ENCODE measurements at places on chromosomes 5 and 9. TPM values are rescaled to one million over a fixed set of nuclear protein-coding genes. Genes with fewer than 3 reads are reported as not detected.

Gene PCDH12
- total RNA-seq, result not detected

GRCh38 chr9:86324308-86324707 is 29.9 kb downstream of the TUT7 start:
- no peak for DNase-seq

Gene GGTA1
- not detected for total RNA-seq

Gene XPA
- 7.1 TPM for total RNA-seq

GRCh38 chr5:168530621-168531150 is 1.6 kb downstream of the FBLL1 start:
- DNase-seq, result no peak

- no peak for DNase-seq
Measured at GRCh38 chr5:126198531-126198930, 224.7 kb upstream of the GRAMD2B start.

Gene NXNL2
- not detected for total RNA-seq

Gene PCDHA1
- not detected for total RNA-seq

DNA sequence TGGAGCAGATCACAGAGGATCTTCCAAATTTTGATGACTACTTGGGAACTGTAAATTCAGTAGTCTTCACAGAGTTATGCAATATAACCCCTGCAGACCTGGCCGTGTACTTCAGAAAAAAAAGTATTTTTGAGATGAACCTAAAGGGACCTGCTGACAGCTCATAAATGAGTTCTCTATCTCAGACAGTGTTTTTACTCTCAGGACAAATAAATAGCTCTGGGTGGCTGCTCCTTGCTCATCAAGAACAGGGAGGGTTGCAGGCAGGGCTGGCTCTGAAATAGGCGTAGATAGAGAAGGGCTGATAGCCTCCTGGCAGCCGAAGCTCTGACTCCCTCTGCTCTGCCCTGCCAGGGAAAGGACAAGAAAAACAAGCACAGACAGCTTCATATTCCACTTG is 64.8 kb downstream of the PLAC8L1 start:
- no peak for DNase-seq

Gene CDKN2A
- total RNA-seq, result 871 TPM

DNA sequence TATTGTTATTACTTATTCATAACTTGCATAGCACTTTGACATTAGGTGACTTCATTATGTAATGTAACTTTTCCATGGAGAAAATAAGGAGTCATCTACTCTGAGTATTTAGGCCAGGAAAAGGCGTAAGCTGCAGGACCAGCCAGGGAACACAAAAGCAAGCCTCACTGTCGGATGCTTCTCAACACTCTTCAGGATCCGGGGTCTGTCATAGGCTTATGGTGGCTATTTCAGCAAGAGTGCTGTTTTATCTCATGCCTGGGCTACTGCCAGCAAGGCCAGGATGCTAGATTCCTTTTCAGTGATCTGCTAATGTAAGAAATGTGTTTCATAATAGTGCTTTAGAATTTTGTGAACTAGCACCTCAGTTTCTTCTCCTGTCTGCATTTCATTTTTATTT is 162.4 kb downstream of the CHSY3 start:
- DNase-seq, result no peak

DNA sequence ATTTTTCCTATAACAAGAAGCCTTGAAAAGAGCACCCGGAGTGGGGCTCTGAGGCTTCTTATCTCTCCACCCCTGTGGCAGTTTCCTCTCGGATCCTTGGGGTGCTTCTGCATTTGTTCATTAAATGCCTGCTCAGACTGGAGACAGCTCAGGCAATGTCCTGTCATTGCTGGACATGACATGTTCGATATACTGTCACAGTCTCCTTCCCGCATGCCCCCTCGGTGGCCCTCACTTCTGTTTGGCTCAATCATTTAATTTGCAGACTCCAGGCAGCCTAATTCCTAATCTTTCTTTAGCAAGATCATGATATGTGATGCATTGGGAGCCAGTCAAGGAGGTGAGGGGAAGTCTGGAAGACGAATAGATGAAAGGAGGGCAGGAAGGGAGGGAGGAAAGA is 37.5 kb upstream of the CPEB4 start:
- no peak for DNase-seq

DNA sequence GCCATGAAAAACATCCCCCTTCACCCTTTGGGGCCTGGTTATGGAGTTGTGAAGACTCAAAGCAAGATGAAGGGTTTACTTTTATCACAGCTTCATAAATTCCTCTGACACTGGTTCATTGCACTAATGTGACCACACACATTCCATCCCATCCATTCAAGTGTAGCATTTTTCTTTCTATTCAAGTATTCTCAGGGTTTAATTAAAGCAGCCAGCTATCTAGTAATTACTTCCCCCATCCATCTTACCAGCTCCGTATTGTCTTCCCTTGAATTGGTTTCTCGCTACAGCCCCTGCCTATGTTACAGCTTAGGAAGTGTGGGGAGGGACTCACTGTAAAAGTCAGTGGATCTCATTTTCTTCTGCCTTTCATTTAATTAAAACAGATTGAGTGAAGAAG is 387.0 kb upstream of the RFX3 start:
- DNase-seq, result no peak

DNA sequence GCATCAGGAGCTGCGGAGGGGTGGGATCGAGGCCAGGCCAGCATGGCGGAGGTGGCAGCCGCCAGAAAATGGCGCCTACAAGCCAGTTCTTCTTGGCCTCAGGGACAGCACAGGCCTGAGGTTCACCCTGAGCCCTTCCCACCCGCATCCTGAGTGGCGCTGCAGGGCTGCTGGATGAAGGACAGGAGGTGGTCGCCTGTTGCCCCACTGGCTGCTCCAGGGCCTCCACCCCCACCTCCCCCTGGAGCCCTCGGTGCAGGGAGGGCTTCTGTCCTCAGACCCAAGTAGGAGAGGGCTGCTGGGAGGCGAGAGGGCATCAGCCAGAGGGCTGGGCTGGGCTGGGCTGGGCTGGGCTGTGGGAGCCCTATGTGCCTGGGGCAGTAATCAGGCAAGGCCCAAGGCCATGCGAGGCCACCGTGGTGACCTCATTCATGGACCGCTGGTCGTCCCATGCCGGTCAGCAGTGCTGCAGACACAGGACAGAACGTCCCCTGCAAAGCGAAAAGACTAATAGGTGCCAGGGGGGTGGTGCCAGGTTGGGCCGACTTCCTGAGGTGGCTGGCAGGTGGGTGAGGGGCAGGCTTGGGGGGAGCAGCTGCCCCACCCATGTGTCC is 13.8 kb downstream of the GPSM1 start:
- no peak for DNase-seq

Gene FOXD4L6
- total RNA-seq, result not detected

Gene SGCD
- total RNA-seq, result not detected

GRCh38 chr5:51859624-51860023 is 476.4 kb downstream of the ISL1 start:
- DNase-seq, result no peak

GRCh38 chr5:148801682-148802276 is 24.6 kb upstream of the ADRB2 start:
- DNase-seq, result no peak

DNA sequence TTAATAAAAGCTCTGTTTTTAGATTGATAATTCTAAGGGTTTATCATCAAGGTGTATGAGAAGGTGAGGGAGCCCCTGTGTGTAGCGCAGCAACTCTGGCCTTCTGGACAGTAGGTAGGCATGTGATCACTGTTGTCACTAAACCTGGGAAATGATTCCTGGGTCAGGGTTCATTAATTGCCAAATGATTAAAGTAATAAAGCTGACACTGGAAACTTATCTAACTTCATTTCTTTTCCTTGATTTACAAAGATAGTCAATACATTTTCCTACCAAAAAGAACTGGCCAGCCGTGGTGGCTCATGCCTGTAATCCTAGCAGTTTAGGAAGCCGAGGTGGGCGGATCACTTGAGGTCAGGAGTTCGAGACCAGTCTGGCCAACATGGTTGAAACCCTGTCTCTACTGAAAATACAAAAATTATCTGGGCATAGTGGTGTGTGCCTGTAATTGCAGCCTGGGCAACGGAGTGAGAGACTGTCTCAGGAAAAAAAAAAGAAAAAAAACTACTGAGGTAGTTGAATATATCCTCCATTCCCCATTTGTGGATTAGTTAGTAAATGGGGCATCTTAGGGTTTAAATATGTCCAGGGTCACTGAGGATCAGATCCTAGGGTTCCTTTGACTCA is 2.4 kb downstream of the EHMT1 start:
- peak; percentile 34 for DNase-seq

Gene IFNK
- total RNA-seq, result not detected

DNA sequence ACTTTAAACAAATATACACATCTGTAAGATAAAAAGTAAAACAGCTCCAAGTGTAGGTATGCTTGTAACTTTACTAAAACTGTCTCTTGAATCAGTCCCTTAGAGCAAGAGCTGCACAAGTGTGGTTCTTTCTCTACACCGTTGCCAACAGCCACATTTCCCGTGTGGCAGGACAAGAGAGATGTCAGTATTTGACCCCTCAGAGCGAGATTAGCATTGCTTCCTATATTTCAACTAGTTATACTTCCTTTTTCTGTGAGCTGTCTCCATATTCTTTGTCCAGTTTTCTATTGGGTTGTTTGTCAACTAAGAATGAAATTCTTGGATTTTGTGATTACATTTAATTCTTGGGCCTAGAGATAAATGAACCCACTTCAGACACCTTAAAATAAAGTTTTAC is 8.0 kb downstream of the PLIN2 start:
- DNase-seq, result no peak

DNA sequence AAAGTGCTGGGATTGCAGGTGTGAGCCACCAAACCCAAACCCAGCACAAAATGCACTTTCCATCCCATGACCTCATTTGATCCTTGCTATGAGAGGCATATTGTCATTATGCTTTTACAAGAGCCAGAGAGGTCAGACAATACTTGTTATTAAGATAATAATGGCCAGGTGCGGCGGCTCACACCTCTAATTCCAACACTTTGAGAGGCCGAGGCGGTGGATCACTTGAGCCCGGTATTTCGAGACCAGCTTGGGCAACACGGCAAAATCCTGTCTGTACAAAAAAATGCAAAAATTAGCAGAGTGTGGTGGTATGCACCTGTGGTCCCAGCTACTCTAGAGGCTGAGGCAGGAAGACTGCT is 55.9 kb upstream of the IL17B start:
- no peak for DNase-seq

Gene GHR
- total RNA-seq, result not detected

DNA sequence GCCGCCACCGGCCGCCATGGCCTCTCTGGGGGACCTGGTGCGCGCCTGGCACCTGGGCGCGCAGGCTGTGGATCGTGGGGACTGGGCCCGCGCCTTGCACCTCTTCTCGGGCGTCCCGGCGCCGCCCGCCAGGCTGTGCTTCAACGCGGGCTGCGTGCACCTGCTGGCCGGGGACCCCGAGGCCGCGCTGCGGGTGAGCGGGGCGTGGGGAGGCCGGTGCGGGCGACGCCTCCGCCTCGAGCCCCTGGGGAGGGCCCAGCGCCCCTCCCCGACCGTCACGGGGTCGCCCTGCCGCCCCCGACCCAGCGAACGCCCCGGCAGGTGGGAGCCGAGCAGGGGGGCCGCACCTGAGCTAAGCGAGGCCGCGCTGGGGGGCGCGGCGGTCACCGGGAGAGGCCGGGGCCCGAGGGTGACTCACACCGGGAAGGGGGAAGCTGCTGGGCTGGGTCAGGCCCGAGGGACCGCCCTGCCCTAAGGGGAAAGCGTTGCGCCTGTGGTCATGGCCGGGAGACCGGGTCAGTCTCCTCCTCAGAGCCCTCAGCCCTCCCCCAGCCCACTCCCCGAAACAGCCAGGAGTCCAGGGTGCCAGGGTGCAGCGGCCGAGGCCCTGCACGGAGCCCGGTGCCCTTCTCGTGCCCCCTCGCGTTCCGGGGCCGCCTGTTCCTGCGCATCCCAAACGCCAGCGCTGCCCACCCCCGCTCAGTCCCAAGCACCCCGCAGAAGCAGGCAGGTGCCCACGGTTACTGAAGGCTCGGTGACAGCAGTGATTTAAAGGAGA is 510 bp downstream of the NOXA1 start:
- DNase-seq, result no peak

DNA sequence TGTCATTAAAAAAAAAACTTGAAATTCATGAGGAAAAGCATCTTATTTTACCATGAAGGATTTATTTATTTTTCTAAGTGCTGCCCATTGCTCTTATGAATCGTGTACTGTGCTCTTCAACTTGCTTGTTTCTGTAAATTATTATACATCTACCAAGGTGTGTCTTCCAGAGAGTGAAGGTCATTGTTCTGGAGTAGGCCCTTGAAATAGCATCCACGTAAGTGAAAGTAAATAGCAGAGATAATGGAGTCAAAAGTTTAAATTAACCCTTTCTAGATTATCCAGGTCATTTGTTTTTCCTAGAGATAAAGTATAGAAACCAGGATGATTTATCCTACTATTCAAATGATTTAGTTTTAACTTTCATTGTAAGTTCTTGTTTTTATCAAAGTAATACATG is 473.1 kb downstream of the DIRAS2 start:
- no peak for DNase-seq

Gene CNTFR
- total RNA-seq, result not detected

DNA sequence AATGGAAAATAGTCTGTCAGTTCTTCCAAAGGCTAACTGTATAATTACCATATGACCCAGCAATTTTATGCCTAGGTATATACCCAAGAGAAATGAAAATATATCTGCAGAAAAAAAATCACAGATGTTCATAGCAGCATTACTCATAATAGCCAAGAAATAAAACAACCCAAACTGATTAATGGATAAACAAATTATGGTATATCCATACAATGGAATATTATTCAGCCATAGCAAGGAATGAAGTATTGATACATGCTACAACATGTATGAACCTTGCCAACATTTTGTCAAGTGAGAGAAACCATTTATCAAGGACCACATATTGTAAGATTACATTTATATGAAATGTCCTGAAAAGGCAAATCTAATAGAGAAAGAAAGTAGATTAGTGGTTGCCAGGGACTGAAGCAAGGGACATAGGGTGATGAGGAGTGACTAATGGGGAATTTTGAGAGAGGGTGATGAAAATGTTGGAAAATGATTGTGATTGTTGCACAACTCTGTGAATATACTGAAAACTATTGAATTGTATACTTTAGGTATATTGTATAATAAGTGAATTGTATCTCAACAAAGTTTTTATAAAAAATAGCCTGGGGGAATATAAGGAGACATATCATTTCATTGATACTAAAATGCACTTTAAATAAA is 114.4 kb downstream of the PBX3 start:
- DNase-seq, result no peak

- DNase-seq, result no peak
Measured at GRCh38 chr5:135242021-135242865, 156.8 kb downstream of the MACROH2A1 start.

GRCh38 chr5:140356853-140357725 is 2.9 kb upstream of the SLC4A9 start:
- DNase-seq, result no peak

GRCh38 chr5:39712316-39713249 is 287.8 kb upstream of the DAB2 start:
- no peak for DNase-seq

Gene FABP6
- total RNA-seq, result 2.9 TPM

DNA sequence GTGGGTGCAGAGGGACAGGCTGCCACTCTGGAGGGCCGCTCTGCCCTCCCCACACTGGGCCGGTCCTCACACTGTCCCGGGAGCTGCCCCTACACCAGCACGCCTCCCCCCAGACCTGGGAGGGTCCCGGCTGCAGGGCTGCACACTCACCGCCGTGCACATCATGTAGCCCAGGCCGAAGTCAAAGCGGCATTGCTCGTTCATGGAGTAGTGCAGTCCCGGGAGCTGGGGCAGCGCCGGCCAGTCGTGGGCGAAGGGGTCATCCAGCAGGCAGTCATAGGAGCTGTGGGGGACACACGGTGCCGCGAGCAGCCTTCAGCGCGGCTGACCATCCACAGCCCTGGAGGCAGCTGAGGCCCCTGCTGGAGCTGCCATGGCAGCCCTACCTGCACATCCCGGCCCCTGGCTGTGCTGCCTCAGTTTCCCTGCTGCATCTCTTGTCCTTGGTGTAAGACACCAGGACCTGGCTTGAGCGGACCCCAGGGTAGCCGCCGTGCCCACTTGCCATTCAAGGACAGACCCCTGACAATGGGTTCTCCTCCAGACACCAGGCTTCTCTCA is 93.2 kb downstream of the ZNF354C start:
- no peak for DNase-seq

Data from HT-29 (cell line).